GM12891 (cell line): ENCODE measurements at places on chromosomes 3 and 15.

DNA sequence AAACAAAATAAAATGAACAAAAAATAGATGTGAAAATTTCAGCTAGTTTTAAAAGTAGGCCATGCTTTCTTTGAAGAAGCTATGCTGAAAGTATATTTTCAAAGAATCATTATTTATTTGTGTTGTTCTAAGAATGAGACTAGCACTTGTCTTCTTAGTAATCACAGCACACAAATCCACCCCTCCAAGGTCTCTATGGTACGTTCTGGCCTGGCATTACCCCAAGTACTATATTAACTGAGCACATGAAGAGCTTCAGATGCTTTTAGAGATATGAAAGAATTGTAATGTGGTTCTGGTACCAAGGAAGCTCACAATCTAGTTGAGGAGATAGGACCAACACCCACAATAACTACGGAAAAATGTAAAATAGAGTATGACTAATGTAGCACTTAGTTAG lies 416.5 kb downstream of the PLCL2 start:
- no peak for DNase-seq

- DNase-seq, result no peak
Measured at GRCh38 chr3:52406231-52406661, 38.7 kb downstream of the SEMA3G start.

DNA sequence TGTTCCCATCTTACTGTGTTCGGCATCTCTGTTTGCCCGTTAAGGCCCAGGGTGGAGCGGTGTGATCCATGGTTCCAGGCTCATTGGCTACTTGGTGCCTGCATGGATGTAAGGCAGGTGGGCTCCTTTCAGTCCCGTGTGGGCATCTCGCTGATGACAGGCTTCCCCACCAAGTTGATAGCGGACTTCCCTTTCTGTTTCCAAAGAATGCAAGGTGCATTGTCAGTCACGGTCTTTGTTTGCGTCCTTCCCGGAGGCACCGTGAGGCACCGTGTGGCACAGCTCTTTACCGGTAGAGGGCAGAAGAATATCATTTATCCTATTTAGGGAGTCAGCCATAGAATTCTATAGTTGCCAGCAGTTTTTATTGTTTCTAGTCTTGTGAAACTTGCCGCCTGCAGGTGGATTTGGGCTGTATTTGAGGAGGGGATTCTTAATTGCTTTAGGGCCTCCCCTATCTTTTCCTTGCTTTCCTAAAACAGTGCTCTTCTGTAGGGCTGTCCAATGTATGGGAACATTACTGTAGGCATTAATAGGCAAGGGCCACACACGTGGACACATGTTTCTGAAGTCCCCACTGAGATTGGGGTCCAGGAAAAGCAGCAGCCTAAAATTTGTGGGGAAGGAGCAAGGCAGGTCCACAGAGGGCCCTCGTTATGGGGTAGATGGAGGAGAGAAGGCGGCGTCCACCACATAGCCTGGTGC lies 244.1 kb downstream of the SLCO3A1 start:
- DNase-seq, result no peak

DNA sequence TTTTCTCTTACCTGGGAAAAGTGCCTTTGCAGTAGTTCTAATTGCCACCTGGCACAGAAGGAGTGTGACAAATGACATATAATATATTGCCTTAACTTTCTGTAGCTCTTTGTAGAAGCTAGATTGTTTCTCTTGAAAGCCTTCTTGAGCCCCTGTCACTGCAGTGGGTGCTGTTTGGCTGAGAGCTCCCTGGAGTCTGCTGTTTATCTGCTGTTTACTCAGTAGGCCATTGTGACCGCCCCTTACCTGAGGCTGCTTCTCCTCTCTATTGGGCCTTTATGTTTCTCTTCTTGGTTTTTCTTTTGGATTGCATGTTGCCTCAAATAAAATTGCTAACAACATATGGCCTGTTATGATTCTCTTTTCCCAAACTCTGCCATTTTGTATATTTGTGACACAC lies 16.7 kb downstream of the MAP2K5 start:
- no peak for DNase-seq

DNA sequence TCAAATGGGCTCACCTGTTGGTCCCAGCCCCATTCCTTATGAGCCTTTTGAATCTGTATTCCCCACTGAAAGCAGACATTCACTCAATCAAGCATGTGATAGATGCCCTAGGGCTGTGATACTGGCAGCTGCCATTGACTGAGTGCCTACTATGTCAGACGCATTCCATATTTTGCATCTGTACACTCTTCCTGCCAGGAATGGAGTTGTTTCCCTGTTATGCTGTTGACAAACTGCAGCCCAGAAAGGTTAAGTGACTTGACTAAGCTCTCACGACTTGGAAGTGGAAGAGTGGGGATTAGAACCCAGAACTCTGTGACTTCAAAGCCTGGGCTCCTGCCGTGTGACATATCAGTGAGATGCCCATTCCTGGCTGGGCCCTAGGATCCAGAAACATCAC lies 211.4 kb downstream of the RPLP1 start:
- no peak for DNase-seq

- no peak for DNase-seq
Measured at GRCh38 chr15:94592495-94592894, 361.1 kb downstream of the MCTP2 start.

- DNase-seq, result no peak
Measured at GRCh38 chr15:26662283-26662682, 110.6 kb downstream of the GABRB3 start.

DNA sequence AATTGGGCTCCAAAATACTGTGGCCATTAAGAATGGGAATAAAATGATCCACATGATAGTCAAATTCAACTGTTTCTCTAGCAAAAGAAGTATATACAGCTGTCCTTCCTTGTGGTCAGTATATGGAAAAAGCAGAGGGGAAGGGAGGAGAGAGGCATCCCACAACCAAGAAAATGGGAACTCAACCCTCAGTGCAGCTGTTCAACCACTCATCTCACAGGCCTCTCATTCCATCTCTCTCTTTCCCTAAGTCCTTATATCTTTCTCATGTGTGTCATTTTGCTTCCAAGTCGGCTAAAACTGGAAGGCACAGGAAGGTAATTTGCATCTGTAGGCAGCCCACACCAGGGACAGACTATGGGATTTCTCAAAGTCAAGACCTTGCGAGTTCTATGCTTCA lies 27.5 kb downstream of the AVEN start:
- DNase-seq, result no peak

GRCh38 chr15:87731630-87732029 lies 524.9 kb downstream of the NTRK3 start:
- no peak for DNase-seq

DNA sequence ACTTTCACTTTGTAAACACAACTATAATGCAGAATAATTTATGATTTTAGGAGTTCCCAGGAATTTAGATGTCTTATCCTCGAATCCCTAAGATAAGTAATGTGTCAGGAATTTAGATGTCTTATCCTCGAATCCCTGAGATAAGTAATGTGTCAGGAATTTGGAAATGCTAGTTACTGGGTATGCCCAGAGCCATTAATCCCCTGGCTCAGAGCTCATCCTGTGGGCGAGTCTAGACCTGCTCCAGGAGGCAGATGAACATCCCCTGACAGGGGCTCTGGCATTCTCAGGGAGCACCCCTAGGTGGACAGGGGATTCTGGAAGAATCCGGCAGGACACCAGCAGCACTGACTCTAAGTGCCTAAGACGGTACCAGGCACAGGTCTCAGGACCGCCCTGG lies 163.3 kb downstream of the ARRDC4 start:
- no peak for DNase-seq

- DNase-seq, result no peak
Measured at GRCh38 chr3:58151637-58152036, 59.1 kb downstream of the DNASE1L3 start.

GRCh38 chr3:46349484-46350261 lies 4.2 kb upstream of the CCR2 start:
- DNase-seq, result no peak

GRCh38 chr15:31569836-31570235 lies 243.2 kb downstream of the KLF13 start:
- no peak for DNase-seq

GRCh38 chr15:96247621-96248305 lies 82.7 kb upstream of the NR2F2 start:
- DNase-seq, result no peak

DNA sequence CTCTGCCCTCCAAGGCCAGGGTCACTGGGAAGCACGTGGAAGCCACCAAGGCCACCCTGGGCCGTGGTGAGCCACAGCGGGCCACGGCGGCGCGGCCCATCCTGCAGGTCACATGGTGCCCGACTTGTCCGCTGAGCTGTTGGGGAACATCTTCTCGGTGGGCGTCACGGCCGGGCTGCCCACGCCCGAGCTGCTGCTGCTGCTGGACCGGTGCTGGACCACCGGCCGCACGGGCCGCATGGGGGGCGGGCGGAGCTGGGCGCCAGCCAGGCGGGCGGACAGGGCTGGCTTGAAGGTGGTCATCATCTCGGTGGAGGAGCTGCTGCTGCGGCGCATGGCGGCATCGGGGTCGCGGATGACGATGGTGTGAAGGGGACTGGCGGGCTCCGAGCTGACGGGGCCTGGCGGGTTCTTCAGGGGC lies 22.1 kb upstream of the RAD18 start:
- no peak for DNase-seq

DNA sequence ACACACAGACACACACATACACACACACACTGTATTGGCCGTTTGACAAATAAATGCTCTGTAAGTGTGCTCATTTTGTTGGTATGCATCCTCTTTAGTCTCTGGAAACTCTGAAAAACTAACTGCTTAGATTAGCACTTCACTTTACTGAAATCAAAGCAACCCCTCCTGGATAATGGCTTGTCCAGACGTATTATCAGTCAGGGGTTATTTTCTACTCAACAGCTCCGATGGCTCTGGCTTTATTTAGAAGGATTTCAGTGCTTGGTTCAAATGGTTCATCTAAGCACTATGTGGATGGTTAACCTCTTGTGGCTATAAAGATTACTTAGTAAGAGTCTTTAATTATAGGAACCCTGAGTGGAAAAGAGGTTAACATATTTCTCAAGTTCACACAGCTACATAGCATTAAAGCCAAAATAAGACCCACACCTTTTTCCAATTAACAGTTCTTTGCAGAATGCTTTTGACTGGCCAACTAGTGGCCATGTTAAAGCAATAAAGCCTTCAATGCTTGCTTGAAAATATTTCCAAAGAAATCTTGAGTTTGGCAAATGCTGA lies 516.1 kb upstream of the NAALADL2 start:
- no peak for DNase-seq

GRCh38 chr3:7696320-7696719 lies 805.3 kb upstream of the LMCD1 start:
- DNase-seq, result no peak

DNA sequence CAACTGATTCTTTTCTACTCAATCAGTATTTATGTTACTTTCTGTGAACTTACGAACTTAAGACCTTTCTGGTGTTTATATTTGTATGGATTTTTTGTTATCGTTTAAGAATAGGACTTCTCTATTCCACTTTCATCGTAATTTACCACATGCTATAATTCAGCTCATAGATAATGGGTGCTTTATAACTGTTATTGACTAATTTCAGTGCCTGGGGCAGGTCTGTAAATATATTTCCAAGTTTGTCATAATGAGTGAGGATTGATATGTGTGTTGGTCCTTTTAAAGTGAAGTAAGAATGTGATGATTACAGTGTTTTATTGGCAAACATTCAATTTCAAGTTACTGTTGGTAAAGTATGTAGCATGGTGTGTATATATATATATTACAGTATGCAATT lies 1.8 kb upstream of the NAALADL2 start:
- no peak for DNase-seq

DNA sequence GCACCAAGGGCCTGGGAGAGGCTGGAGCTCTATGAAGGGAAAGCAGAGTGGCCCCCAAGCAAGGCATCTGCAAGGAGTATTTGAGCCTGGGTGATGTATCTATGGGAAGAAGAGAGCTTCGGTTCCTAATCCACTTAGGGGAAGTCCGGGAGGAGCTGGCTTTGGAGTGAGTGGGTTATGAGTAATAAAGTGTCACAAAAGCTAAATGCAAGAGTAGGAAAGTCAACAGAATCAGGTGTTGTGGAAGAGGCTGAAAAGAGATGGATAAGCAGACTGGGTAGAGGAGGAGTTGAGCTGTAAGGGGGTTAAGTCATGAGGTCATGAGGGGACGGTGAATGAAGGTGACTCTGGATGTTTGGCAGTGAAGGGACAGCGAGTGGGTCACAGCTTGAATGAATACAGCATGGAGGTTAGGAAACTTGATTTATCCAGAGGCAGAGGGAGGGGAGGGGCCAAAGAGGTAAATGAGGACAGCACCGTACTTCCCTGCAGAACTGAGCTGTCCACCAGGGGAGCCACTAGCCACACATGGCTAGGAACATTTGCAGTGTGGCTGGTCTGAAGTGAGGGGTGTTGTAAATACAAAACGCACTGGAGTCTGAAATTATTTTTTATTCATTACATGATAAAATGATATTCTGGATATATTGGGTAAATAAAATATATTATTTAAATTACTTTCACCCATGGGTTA lies 83.3 kb downstream of the ADCY5 start:
- no peak for DNase-seq

DNA sequence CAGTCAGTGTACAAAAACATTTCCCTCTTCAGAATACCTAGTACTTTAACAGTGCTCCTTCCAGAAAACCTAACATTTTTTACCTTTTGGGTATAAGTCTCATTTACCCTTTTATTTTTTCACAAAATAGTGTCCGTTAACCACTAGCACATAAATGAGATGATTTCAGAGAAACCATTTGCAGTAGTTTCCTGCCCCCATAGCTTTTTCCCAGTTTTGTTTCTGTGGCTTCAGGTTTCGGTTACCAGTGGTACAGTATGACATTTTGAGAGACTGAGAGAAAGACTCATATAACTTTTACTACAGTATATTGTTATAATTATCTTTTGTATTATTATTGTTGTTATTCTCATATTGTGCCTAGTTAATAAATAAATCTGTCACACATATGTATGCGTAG lies 6.2 kb upstream of the RBMS3 start:
- no peak for DNase-seq

GRCh38 chr15:62793752-62794144 lies 248.8 kb upstream of the TPM1 start:
- DNase-seq, result no peak

- no peak for DNase-seq
Measured at GRCh38 chr15:39807791-39808190, 25.1 kb upstream of the FSIP1 start.

GRCh38 chr15:35929740-35930444 lies 383.9 kb upstream of the DPH6 start:
- DNase-seq, result no peak

- DNase-seq, result no peak
Measured at GRCh38 chr3:106160396-106160795, 291.6 kb upstream of the CBLB start.

- no peak for DNase-seq
Measured at GRCh38 chr3:27724459-27725197, 2.5 kb upstream of the EOMES start.

GRCh38 chr15:100254691-100255090 lies 87.1 kb downstream of the ADAMTS17 start:
- DNase-seq, result no peak

GRCh38 chr15:98711810-98712209 lies 63.5 kb downstream of the IGF1R start:
- DNase-seq, result no peak

DNA sequence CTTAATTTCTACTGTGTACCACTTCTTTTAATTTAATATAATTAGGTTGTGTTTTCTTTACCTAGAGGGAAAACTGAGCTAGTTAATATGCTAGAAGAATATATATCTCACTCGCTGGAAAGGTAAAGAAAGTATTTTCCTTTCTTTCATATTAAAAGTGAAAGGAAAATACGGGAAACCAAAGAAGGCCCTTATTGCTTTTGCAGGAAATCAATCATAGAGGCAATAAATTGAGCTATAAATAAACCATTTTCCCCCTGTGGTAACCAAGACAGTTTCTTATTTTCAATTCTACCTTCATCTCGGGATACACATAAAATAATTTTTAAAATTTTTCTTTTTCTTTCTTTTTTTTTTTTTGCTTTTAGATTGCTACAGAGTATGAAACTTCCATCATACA lies 101.6 kb downstream of the CBLB start:
- no peak for DNase-seq
